ENCODE measurements at places on chromosomes 13 and 19.
A peak's percentile ranks its signal among the peaks of the same experiment; 100 is the strongest.

GRCh38 chr19:44608391-44608821, 5.0 kb upstream of the IGSF23 start:
- no peak for DNase-seq

DNA sequence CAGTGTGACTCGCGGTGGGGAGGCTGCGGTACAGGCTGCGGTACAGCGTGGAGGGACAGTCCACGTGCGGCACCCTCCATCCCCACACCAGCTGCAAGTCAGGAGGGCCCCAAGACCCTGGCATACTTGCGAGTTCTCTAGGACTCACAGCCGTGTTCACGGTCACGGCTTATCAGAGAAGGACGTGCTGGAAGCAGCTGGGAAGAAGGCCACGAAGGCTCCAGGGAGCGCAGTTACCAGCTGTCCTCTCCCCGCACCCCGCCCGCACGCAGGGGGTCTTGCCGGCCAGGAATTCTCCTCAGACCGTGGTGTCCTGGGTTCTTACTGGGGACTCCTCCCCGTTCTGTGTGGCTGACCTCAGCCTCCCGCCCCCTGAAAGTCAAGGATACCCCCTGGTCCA, 6.2 kb downstream of the ZNF444 start:
- DNase-seq = no peak

GRCh38 chr13:108227651-108228272, 9.6 kb downstream of the ABHD13 start:
- DNase-seq = no peak

DNA sequence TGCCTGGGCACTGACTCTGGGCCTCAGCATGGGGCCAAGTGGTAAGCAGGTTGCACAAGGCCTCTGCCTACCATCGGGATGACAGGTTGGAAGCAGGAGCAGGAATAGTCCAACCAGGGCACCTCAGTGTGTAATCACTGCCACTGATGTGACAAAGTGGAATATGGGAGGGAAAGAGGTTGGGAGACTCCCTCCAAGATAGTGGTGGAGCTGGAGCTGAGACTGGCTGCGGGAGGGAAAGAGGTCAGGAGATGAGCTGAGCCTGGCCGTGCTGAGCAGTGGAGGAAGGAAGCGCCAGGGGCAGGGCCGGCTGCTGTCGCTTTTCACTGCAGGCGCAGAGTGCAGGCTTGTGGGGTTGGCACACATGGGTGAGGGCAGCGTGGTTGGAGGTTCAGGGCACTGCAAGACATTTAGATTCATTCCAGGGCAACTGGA, 6.8 kb downstream of the UPF3A start:
- no peak for DNase-seq

DNA sequence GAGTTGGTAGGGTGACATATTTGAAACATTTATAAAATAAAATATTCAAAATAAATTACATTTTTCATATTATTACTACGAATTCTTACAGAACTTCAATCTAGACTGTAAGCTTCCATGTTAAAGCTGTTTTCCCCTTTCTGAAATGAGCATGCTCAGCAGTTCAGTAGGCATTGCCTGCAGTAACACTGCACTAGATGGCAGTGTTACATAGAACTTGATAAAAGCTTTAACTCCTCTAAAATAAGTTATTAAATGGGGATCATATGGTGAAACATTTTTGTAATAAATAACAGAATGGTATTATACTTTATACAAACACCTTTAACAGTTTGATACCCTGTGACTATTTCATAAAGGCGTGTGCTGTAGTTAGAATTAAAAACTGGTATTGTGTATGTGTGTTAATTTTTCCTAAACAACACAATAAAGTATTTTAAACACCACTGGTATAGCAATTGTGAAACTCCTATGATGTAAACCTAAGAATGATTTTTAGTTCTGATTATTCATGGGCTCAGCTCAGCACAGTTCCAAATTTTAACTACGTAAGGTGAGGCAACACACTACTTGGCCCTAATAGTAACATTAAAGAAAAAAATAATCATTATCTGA, 11.6 kb upstream of the GPR18 start:
- no peak for DNase-seq

- DNase-seq = no peak
Observed at GRCh38 chr19:36163813-36164212, 11.6 kb upstream of the COX7A1 start.

DNA sequence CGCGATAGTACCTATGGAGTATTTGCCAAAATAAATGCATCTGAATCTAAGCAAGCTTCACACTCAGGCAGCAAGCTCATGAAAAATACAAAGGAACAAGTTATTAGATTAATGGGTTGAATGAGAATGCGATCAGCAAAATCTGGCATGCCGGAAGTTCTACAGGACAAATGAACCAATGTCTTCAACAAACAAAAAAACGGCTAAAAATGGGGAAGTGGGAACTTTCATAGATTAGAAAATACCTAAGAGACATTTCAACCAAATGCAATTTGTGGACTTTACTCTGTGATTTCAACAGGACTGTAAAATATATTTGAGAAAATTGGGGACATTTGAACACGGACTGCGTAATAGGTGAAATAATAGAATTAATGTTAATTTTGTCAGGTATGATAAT, 22.4 kb upstream of the RNASEH2B start:
- DNase-seq = no peak

- peak; percentile 94 for DNase-seq
Observed at GRCh38 chr13:23888658-23889614, at the start of gene MIPEP. TSS of gene MIPEP (minus strand) at chr13:23889400. CDS start at chr13:23889320, 80 bp downstream.

DNA sequence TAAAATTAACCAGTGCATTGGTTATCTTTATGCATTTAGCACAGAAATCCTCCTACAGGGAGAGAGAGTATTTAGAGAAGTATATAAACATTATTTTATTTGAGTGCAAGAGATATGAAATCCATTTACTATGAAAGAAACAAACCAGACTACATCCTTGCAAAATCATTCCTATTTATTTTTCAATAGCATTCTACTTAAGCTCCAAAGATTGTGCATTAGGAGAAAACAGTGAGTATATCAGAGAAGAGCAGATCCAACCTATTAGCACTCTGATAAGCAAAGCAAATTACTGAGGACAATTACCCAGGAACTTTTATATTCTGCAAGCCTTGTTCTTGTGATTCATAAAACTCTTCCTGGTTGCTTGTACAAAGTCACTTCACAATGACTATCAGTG, 256.1 kb downstream of the FGF14 start:
- DNase-seq = no peak

GRCh38 chr13:30932481-30933353, at the start of gene TEX26:
TSS of gene TEX26 (plus strand) at chr13:30932656. CDS start at chr13:30932716, 60 bp downstream.
- no peak for DNase-seq

DNA sequence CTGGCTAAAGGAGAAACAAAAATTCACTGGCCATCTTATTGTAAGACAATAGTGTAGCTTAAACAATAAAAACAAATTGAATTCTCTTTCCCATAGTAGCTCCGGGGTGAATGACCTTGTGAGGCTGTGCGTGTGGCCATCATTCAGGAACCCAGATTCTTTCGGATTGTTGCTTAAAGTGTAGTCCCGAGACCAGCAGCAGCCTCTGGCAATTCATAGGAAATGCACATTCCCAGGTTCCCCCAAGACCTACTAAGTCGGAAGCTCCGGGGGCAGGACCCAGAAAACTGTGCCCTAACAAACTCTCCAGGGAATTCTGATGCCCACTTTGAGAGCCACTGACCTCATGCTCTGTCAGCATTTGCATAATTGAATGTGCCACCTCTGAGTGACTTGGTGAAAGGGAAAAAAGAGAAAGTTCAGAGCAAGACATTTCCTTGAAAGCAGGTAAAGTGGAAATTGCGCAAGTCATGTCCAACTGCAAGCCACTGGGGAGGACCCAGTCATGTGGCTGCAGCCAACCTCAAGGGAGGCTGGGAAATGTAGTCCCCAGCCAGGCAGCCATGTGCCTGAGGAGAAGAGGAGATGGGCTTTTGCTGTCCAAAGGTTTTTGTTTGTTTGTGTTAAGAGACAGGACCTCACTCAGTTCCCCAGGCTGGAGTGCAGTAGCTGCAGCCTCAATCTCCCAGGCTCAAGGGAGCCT, 50.7 kb upstream of the PNMA8B start:
- peak; percentile 60 for DNase-seq

- no peak for DNase-seq
Observed at GRCh38 chr19:30577551-30578105, 205.4 kb downstream of the ZNF536 start.

GRCh38 chr13:51359352-51359751, 19.9 kb downstream of the SERPINE3 start:
- no peak for DNase-seq

GRCh38 chr19:955803-956765, 28.1 kb upstream of the WDR18 start:
- peak; percentile 41 for DNase-seq

DNA sequence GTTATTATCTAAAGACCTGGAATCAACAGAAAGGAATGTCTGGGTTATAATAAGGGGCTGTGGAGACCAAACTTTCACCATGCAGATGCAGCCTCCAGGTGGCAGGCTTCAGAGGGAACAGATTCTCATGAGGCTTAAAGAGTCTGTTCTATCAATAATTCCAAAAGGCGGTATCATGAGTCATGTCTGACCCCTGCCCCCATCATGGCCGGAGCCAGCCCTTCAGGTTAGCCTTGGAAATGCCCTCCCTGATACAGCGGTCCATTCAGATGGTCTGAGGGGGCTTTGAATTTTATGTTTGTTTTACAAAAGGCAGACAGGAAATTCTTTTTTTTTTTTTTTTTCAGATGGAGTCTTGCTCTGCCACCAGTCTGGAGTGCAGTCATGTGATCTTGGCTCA, 21.7 kb upstream of the LAMP1 start:
- DNase-seq = peak; percentile 43

DNA sequence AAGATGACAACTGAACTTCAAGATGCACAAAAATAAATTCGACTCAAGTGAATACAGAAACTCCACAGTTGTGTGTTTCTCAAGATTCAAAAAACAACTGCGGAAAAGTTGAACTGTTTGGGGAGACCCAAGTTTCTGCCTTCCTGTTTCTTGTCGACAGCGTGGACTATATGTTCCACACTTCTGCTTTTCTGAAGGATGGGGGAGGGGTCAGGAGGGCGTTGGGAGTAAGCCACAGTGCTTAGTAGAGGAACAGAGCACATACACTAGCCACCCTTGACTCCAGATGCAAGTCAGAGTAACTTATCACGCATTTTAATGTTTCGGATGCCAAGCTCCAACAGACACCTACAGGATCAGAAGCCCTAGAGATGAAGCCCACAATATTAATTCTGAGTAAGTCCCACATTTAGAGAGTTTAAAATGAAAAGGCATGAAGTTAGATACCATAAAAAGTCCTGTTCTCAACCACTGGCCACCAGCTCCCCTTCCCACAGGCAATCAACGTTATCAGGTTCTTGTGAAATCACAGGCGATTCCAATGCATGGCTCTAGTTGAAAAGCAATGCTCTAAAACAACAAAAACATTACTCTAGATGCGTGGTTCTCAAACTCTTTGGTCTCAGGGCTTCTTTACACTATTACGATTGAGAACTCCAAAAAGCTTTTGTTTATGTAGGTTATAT, 4.2 kb downstream of the TUBGCP3 start:
- peak; percentile 40 for DNase-seq

DNA sequence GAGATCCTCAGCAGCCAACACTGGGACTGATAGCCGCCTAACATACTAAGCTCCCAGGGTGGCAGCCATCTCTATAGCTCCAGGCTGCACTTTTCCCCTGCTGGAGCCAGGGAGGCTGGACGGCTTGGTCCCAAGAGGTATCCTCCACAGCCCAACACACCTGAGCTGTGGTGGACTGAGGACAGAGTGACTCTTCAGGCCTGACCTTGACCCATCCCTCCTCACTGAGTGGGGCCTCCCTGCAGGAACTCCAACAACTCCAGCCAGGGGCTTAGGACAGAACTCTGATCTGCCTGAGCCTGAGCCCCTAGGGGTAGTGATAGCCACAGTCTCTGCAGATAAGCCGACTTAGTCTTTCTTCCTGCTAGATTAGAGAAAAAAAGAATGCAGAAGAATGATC, 958.1 kb upstream of the PRR20A start:
- DNase-seq = no peak

- peak; percentile 95 for DNase-seq
Observed at GRCh38 chr19:6753178-6754031, 13.8 kb downstream of the SH2D3A start.

DNA sequence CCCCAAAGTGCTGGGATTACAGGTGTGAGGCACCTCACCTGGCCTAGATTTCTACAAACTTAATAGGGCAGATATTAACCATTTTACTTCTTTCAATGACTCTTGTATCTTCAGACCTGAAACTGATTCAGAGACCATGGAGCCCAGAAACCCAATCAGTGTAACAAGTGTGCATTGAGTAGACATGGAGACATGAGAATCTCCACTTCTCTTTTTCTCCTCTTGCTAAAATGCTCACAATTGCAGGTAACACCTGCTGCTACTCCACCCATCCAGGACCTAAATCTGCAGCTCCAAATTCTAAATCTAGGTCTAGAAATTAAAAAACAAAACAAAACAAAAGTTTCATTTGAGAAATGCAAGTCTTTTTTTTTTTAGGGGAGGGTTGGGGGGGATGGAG, 42.2 kb upstream of the ZNF681 start:
- no peak for DNase-seq
